ENCODE measurements at places on chromosomes 7 and 10.
A peak's percentile ranks its signal among the peaks of the same experiment; 100 is the strongest.

GRCh38 chr7:55122263-55122662 lies 103.4 kb downstream of the EGFR start:
- DNase-seq = no peak

DNA sequence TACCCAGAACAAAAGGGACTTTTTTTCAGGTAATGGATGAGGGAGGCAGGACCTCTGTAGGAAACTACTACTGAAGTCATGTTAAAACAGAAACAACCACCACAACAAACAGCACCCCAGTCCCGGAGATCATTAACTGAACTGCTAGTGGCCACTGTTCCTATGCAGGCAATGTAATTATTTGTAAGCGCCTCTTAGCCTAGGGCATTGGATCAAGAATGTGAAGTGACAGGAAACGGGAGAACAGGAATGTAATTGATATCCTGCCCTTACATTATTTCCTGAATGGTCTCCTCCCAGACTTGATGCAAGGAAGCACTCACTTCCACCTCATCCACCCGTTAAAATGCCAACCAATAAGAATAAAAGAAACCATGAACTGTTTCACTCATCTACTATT lies 16.7 kb upstream of the GAD2 start:
- no peak for DNase-seq

GRCh38 chr7:100475549-100475948 lies 3.5 kb downstream of the TSC22D4 start:
- no peak for DNase-seq

GRCh38 chr7:22142572-22142971 lies 196.9 kb upstream of the CDCA7L start:
- DNase-seq = no peak

DNA sequence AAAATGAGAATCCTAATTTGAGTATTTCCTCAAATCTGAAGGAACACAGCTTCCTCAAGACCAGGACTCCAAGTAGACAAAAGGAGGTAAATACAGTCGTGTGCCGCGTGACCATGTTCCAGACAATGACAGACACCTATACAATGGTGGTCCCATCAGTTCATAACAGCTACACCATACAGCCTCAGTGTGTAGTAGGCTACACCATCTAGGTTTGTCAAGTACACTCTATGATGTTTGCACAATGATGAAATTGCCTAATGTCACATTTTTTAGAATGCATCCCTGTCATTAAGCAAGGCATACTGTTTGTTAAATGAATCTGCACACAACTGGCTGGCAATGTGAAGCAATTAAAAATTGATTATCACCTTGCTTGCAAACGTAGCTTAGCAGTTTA lies 107.9 kb downstream of the PROSER2 start:
- no peak for DNase-seq

DNA sequence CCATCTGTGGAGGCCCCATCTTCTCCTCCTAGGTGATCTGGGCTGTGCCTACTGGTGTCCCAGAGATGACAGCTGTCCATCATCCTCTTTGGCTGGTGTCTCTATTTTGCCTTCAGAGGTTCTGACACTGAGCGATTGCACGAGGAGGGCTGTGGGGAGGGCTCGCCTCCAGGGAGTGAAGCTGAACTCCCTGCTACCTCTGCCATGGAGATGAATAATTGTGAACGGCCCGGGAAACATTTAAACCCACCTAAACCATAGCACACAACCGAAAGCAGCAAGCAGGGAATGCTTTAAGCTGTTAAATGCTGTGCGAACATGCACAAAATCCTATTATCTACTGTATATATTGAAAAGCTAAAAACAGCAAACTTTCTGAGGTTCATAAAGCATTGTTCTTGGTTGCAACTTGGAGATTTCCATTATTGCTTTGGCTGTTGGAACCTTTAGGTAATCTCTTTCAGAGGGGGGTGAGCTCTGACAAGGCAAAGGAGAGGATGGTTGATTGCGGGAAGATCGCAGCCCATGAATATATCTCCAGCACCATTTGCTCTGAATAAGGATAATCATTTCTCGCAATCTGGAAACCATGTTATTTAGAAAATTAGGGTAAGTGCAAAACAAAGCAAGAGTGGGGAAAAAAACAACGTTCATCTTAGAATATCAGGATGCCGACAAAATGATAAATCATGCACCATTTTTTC lies 507.6 kb downstream of the GALNT17 start:
- no peak for DNase-seq

DNA sequence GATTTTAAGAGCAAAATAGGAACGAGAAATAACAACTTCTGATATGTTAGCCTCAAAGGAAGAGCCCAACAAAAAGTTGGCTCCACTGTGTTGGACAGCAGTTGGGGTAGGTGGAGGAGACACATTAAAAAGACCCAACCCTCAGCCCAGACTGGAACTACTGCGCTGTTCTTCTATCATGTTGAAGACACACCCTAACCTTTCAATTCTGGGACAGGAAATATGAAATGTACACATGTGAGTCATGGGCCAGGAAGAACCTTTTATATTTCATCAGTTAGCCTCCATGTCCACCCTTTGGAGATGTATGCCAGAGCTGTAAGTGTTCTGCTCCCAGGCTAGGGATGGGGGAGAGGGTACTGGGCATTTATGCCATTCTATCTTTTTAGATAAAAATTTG lies 22.1 kb downstream of the CLDN12 start:
- DNase-seq = peak; percentile 6

- no peak for DNase-seq
These were observed 189.2 kb downstream of the FAM107B start for GRCh38 chr10:14585287-14586193.

- DNase-seq = no peak
These were observed 4.1 kb downstream of the KCNIP2 start for GRCh38 chr10:101839416-101840063.

DNA sequence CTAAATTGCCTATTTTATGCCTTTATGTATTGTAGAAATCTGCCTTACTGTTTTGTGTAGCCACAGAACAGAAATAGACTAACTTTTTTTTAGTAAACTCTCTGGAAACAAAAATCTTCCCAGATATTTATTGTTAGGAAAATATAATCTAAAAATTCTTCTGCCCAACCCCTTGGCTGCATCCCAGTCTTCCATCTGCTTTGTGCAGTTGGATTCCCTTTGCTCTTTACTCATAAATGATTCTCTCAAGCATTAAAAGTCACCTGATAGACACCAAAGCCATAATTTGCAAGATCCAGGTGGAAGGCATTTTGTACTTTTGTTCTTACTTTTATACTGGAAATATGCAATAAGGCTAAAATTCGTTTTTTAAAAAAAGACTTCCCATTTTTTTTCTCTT lies 6.1 kb upstream of the CAV2 start:
- no peak for DNase-seq

DNA sequence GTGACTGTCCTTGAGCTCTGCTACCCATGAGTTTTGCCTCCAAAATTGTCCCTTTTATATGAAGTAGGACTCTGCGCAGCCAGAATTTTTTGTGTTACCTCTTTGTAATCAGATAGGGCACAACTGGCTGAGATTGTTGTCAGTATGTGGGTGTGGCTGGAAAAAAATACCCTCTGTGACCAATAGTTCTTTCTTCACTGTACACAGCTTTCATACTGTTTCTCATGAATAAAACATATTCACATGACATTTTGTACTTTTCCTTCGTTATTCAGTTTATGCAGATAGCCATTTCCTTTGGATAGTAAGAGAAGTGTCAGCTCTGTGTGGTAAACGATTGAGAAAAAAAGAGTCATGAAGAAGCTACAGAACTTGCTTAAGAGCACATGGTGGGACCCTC lies 49.6 kb upstream of the WNT8B start:
- no peak for DNase-seq

DNA sequence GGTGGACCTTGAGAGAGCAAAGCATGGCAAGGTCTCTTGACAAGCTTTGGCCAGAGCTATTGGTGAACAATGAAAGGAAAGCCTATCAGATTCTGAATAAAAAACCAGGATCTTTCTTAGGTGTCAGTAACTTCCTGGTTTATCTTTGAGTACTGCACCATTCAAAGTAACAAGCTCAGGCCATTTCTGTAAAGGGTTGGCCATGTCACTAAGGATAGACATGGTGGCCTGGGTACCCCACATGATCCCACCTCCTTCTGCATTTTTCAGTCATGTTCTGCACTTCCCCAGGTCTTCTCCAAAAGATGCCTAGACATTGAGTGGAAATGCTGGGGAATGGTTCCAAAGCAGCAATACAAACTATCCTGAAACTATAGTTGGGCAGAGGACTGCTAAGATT lies 242.0 kb downstream of the ARHGAP12 start:
- no peak for DNase-seq

GRCh38 chr7:101590663-101591435 lies 38.2 kb downstream of the MYL10 start:
- DNase-seq = no peak

GRCh38 chr10:97729014-97729413 lies 7.9 kb upstream of the ZFYVE27 start:
- DNase-seq = no peak

DNA sequence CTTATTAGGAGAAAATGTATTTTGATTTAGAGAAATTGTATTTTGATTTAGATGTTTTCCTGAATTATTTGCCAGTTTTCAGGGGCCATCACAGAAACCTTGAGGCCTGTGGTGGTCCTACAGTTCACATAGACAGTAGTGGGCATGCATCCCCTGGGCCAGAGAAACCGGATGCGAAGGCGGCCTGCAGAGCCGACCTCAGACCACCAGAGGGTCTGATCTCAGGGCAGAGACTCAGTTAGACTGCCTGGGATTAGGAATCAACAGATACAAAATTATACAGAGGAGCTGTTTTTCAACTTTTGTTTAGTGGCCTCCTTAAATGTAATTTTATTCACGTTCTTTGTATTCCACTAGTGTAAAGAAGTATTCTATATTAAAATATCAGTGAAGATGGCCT lies 158.4 kb downstream of the PAXIP1 start:
- no peak for DNase-seq

- no peak for DNase-seq
These were observed 83.9 kb upstream of the FGFR2 start for GRCh38 chr10:121681997-121682687.

- peak; percentile 59 for DNase-seq
These were observed 214.0 kb upstream of the LRGUK start for GRCh38 chr7:133912916-133913697.

DNA sequence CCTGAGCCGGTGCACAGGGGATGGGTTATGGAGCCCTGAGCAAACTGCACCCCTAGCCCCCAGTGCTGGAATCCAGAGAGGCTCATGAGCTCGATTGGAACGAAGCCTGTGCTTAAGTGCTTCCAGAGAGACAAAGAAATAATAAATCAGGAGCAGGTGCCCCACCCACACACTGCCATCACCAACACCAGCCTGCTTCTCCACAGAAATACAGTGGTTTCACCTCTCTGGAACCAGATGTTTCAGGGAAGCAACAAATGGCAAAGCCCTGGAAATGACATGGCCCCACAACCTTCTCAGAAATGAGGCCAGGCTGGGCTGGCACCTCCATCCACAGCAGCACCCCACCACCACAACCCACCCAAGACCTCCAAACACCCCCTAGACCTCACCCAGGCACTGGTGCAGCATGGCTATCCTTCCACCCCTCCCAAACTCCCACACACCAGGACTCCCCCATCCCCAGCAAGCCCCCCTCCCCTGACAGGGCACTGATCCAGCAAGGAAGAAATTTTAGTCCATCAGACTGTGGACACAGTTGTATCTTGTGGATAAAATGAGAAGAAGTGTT lies 4.1 kb upstream of the SLC18A3 start:
- no peak for DNase-seq

DNA sequence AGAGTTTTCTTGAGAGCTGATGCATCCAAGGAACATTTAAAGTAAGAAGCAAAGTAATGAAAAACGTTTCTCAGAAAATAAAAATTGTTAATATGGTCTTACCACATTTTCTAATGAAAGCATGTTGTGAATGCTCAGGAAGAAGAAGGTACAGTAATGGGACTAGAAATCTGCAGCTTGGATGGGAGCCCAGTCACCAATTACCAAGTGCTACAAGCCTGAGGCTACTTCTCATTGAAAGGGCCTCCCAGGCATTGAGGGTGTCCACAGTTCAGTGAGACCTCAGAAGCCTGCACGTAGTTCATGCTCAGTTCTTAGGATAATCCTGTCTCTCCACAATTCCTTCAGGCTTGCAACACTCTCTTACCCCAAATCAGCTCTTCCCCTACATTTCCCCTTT lies 17.6 kb downstream of the PTN start:
- DNase-seq = no peak

DNA sequence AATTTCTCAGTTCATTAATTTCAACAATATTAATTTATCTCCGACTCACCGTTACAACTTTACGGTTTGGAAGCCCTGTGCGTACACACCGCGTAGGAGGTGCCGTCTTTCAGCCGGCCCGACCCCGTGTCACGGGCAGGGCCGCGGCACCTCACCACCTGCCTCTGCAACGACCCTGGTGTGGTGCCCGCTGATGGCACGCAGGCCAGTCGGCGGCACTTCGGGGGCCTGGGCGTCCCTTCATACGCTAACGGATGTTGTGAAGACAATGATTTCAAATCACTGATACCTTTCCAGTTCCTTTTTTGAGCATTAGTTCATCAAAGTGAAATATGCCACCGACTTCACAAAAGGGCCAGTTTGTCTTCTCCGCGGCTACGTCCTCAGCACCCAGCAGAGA lies 125.3 kb downstream of the EBF3 start:
- no peak for DNase-seq

GRCh38 chr10:97763411-97763810 lies 8.4 kb downstream of the SFRP5 start:
- no peak for DNase-seq

- no peak for DNase-seq
These were observed 150.1 kb downstream of the SNX10 start for GRCh38 chr7:26441611-26442277.

DNA sequence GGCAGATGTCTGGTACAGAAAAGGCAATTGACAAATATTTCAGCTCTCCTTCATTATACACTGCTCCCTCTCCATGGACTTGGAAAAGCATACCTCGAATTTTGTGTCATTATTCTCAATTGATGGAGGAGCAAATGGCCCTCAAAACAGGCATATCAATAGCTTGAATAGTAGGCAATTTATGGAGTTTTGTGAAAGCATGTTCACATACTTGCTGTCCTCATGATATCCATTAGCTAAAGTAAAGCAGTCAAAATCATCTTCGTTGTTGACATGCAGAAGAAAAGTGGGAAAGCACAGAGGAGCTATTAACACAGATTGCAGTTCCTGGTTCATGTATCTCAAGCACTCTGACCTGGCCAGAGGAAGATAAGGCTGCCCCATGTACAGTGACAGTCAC lies 472.8 kb downstream of the CCSER2 start:
- no peak for DNase-seq

GRCh38 chr7:78197447-78197846 lies 398.9 kb downstream of the PHTF2 start:
- DNase-seq = peak; percentile 66

GRCh38 chr7:158048569-158048968 lies 539.1 kb downstream of the PTPRN2 start:
- no peak for DNase-seq

All from fibroblast of skin of back (primary cell).